ENCODE measurements at places on chromosomes 5 and 9. TPM values are rescaled to one million over a fixed set of nuclear protein-coding genes. Genes with fewer than 3 reads are reported as not detected.
A peak's percentile ranks its signal among the peaks of the same experiment; 100 is the strongest.

The RASGEF1C gene
- not detected for total RNA-seq

The SAPCD2 gene
- total RNA-seq = 13.8 TPM

The PFDN1 gene
- total RNA-seq = 33.5 TPM

The GPRIN1 gene
- 1.9 TPM for total RNA-seq

The CD274 gene
- 1.5 TPM for total RNA-seq

The DMGDH gene
- 0.60 TPM for total RNA-seq

The GLRA1 gene
- total RNA-seq = not detected

DNA sequence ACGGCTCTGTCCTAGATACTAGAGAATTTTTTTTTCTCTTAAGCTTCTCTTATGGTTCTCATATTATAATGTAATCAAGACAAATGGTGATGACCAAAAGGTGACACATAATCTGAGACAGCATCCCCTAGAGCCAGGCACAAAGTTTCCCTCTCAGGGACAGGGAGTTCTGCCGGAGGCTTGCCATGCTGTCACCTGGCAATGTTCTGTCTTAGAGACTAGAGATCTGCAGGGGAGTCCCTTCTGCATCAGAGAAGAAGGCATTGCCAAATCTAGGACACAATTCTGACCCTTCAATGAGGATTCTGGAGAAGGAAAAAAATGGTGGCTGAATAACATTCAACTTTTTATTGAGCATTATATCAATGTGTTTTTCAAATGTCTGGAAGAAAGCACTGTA is 261.2 kb upstream of the TRPC7 start:
- ATAC-seq = no peak

GRCh38 chr5:101136454-101136853 is 233.4 kb upstream of the ST8SIA4 start:
- ATAC-seq = no peak

DNA sequence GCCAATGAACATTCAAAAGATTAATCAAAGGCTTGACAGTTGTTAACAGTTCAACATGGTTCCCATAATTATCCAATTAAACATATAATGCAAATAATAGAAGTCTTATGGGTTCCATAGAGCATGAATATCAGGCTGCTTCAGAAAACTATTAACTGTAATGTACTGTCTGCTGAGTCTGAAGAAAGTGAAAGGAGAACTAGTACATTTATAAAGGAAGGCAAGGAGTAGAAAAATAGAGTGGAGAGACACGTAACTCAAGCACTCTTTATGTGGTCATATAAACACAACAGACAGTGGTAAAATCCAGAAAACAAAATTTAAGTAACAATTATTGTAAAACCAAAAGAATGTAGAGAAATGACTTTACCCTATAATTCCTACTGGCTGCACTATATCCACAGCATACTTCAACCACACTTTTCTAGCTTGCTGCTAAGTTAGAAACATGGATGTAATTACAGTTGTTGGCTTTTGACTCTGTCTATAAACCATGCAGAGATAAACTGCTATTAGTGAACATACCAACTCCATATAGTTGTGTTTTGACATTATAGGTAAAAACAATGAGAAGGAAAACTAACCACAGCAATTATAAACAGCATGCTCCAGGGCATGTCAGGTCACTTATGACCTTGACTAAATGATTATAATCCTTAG is 32.7 kb downstream of the NFIB start:
- no peak for ATAC-seq

DNA sequence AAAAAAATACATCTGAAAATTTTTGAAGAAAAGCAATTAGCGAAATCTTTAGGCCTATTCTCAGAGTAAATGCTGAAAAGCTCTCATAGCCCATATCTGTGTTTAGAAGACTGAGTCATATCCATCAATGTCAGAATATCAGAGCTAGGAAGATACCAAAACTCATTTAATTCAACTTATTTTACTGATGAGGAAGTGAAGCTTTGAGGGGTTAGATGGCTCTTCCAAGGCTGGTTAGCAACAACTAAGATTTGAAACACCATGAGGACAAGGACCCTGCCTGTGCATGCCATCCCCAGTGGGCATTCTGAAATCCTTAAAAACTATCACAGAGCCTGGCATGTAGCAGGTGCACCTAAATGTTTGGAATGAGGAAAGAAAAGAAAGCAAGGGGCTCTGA is 2.5 kb downstream of the FREM1 start:
- no peak for ATAC-seq

GRCh38 chr9:7671847-7672246 is 127.7 kb downstream of the DMAC1 start:
- ATAC-seq = peak; percentile 71

DNA sequence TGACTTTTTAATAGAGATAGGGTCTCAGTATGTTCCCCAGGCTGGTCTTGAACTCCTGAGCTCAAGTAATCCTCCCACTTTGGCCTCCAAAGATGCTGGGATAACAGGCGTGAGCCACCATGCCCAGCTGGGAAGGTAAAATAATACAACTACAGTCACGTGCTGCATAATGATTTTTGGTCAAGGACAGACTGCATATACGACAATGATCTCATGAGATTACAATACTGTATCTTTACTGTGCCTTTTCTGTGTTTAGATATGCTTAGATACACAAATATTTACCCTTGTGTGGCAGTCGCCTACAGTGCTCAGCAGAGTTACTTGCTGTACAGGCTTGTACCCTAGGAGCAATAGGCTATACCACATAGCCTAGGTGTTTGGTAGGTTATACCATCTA is 14.2 kb upstream of the IRF1 start:
- no peak for ATAC-seq

GRCh38 chr9:107810461-107810961 is 320.9 kb upstream of the KLF4 start:
- ATAC-seq = no peak

DNA sequence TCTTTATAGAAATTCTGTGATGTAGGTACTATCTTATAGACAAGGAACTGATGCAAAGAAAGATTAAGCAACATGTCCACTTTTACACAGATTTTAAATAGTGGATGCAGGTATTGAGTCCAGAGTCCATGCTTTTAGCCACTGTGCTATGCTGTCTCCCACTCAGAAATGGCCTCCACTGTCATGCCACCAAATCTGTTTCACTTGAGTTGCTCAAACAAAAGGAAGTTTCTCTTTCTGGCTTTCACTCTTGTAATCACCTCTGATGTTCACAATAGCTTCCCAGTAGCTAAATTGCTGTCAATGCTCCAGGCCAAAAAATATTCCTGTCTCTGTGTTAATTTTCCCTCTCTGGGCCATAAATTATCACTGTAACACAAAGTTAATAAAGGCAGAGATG is 77.0 kb upstream of the RASA1 start:
- no peak for ATAC-seq

GRCh38 chr5:136686192-136686872 is 321.0 kb upstream of the TRPC7 start:
- peak; percentile 38 for ATAC-seq
